ENCODE measurements at places on chromosomes 16 and 17.

- no peak for DNase-seq
Observed at GRCh38 chr17:61431594-61432311, 20.5 kb upstream of the TBX4 start.

- DNase-seq = no peak
Observed at GRCh38 chr16:73396556-73396955, 348.6 kb upstream of the ZFHX3 start.

GRCh38 chr16:82460766-82461165, 166.0 kb upstream of the CDH13 start:
- DNase-seq = no peak

GRCh38 chr16:88783391-88784073, 1.5 kb downstream of the PIEZO1 start:
- DNase-seq = no peak

GRCh38 chr16:15928261-15929104, 20.9 kb upstream of the ABCC1 start:
- DNase-seq = no peak

DNA sequence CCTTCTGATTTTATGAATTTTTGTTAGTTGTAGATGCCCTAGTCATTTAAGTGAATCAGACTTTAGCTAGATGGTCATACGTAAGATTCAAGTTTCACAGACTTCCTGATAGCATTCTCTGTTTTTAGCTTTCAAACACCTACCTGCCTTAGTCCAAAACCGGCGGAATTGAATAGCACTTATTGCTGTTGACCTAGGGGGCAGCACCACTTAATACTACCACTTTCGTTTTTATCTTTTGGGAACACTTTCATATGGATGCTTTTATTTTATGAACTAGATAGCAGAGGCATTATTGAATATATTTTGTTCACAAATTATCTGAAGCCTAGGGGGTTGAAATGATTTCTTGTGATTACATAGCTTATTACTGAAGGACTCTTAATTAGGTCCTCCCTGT, 31.5 kb downstream of the TADA2A start:
- DNase-seq = no peak

- no peak for DNase-seq
Observed at GRCh38 chr16:89003831-89004208, 26.8 kb upstream of the CBFA2T3 start.

GRCh38 chr17:40796846-40797245, 2.9 kb downstream of the KRT28 start:
- DNase-seq = no peak

Measured in BJ (cell line).